ENCODE measurements at places on chromosomes 6 and 20. TPM values are rescaled to one million over a fixed set of nuclear protein-coding genes. Genes with fewer than 3 reads are reported as not detected.

CEP43 gene
- polyA plus RNA-seq, result 20.5 TPM

ADRM1 gene
- polyA plus RNA-seq, result 175 TPM

CCN2 gene
- polyA plus RNA-seq, result 1,621 TPM

BMP5 gene
- not detected for polyA plus RNA-seq

MMP24 gene
- 0.61 TPM for polyA plus RNA-seq

NANP gene
- 7.5 TPM for polyA plus RNA-seq

STXBP5 gene
- polyA plus RNA-seq, result 4.9 TPM

DLL1 gene
- 0.68 TPM for polyA plus RNA-seq

Data from GM23248 (cell line).